Stimulated activated CD8-positive, alpha-beta memory T cell treated with anti-CD3 and anti-CD28 coated beads, Interleukin-4, amount 100 ng/mL, for 1 hour (primary cell): ENCODE measurements at places on chromosomes 16 and 17.
A peak's percentile ranks its signal among the peaks of the same experiment; 100 is the strongest.

- DNase-seq = no peak
Measured at GRCh38 chr17:74960570-74961342, 11.8 kb downstream of the HID1 start.

- DNase-seq = no peak
Measured at GRCh38 chr17:7549401-7550055, 670 bp downstream of the TNFSF12 start.

DNA sequence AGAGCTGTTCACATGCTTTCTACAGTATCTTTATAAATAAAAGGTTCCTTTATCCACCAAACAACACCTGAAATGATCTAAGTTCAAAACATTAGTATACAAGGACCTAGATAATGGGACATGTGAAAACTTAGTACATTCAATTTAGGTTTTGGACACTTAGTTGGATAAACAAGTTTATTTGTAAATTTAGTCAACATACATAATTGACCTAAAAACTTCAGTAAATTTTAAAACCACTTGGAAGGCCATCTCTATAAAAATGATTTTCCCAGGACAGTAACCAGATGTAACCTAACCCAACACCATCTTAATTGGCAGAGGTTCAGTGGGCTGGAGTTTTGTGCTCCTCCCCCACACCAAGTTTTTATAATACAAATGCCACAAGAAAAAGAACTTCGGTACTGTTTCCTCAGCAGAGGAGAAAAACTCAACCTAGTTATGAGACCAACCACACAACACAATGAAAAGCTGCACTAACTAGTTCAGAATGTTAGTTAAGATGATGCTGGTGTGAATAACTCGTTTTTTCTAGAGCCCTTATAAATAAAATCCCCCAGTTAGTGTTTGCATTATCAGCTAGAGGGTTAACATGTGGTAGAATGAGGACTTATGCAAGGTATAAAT is 7.2 kb upstream of the UNK start:
- DNase-seq = no peak

GRCh38 chr16:23025692-23026307 is 123.5 kb downstream of the USP31 start:
- no peak for DNase-seq

- DNase-seq = no peak
Measured at GRCh38 chr16:66254751-66255150, 111.7 kb upstream of the CDH5 start.

DNA sequence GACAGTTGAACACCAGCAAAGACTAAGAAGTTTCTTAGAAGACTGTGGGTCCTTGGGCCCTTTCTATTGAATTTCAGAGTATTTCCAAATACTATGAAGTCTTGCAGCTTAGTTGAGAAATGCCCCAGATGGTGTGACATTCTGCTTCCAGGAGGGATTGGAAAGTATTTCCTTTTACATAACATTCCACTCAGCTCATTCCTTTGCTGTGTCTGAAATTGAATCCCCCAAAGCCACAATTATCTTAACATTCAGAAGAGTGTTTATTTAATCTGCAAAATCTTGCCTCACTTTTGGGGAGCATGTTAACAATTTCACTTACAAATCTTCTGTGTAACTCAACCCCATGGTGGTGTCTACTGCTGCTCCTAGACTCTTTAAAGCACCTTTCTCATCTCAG is 307.7 kb downstream of the WWOX start:
- no peak for DNase-seq

GRCh38 chr17:81241648-81242420 is 2.7 kb downstream of the NDUFAF8 start:
- peak; percentile 39 for DNase-seq

DNA sequence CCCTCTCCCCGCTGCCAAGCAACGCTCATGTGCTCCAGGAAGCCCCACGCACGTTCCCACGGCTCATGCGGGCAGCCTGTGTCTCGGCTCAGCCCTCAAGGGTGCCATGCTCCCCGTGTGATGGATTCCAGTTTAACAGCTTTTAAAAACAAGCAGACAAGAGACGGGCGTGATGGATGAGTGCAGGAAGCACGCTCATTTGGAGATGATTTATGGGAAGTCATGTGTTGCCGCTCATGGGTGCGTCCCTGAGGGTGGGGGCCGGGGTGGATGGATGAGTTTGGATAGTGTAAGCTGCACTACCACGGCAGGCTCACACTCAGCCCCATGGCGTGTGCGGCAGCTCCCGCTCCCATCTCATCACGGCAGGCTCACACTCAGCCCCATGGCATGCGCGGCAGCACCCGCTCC is 132.8 kb downstream of the RBFOX3 start:
- no peak for DNase-seq

- DNase-seq = no peak
Measured at GRCh38 chr16:22627043-22627442, 116.4 kb downstream of the NPIPB5 start.

GRCh38 chr17:2017274-2017941 is 7.7 kb downstream of the RTN4RL1 start:
- no peak for DNase-seq

- no peak for DNase-seq
Measured at GRCh38 chr17:38430316-38430715, 2.1 kb downstream of the ARHGAP23 start.
